ENCODE measurements at places on chromosomes 1 and 21.

DNA sequence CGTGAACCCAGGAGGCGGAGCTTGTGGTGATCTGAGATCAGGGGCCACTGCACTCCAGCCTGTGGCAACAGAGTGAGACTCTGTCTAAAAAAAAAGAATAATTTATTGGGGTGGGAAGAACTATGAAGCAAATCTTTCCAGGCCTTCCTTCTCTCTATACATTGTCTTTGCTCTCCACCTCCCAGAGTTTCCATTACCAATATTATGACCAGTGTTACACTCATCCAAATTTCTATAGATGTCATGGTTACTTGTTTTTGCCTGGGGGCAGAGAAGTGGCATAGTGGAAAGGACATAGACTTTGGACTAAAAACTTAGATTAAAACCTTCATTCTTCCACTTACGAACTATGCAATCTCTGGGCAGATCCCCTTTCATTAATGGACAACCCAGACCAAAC is 10.1 kb downstream of the FASLG start:
- DNase-seq = no peak

DNA sequence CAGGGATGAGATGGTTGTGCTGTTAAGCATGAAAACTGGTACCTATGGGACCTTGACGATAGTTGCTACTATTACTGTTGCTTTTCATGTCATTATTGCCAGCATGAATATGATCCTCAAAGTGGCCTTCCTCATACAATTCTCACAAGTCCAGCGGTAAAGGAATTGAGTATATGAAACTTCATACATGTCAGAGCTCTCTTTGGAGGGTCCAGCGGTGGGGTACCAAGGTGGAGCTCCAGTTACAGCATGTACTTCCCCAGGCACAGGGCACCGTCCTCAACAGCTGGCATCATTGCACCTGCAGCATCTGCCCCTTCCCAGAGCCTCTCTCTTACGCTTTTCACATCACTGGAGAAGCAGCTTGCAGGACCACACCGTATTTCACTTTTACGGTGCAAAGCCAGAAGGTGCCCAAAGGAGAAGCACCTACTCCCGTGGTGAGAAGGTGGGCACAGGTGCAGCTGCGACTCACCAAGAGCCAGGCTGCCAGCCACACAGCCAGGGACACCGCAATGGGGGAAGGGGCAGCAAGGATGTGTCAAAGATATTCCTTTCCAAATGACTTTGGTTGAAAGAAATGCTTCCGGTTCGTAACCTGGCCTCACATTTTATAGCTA is 166.4 kb upstream of the IRF2BP2 start:
- DNase-seq = no peak

- DNase-seq = no peak
Observed at GRCh38 chr1:85746777-85747176, 38.5 kb upstream of the ZNHIT6 start.

GRCh38 chr1:2358072-2358471 is 33.3 kb downstream of the MORN1 start:
- no peak for DNase-seq

GRCh38 chr1:53755874-53756273 is 16.9 kb upstream of the GLIS1 start:
- DNase-seq = no peak

DNA sequence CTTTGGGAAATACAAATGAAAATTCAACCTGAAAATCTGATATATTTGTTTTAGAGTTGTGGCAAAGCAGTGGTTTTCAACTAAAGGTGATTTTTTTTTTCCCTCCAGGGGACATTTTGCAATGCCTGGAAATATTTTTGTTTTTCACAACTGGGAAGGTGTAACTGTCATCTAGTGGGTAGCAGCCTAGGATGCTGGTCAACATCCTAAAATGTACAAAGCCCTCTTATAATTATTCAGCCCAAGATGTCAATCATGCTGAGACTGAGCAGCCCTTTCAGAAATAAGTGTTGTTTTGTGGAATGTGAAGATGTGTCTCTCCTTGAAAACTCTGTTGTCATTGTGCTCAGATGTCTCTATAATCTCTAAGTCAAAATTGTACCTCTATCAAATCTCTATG is 95.2 kb upstream of the NCAM2 start:
- DNase-seq = no peak

GRCh38 chr1:28378906-28379305 is 9.4 kb downstream of the PHACTR4 start:
- DNase-seq = no peak

- DNase-seq = no peak
Observed at GRCh38 chr1:9537863-9538668, 1.2 kb upstream of the SLC25A33 start.

- no peak for DNase-seq
Observed at GRCh38 chr1:152777510-152778137, 2.7 kb downstream of the LCE1F start.

GRCh38 chr1:88780485-88780884 is 96.4 kb downstream of the PKN2 start:
- DNase-seq = no peak

GRCh38 chr1:25134801-25135461 is 97.4 kb downstream of the SYF2 start:
- no peak for DNase-seq

- DNase-seq = peak; percentile 91
Observed at GRCh38 chr1:27816921-27817630, 13.5 kb upstream of the PPP1R8 start.

- DNase-seq = no peak
Observed at GRCh38 chr1:58949551-58950220, 165.8 kb upstream of the JUN start.

DNA sequence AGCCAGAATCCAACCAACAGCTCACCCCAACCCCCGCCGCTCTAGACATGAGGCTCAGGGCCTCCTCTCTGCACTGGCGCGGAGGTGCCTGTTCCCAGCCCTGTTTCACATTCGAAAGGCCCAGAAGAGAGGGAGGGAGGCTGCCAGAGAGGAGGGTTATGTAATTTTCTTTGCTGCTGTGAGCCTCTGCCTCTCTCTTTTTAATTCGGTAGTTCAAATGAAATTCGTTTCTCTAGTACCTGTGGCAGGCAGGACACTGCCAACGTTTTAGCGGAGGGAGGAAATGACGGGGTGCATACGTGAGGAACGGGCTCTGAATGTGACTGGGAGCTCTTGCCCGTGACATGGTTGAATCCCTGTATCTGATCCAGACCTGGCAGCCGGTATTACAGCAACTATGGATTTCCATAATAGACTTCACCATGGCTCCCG is 9.4 kb downstream of the PRDM16 start:
- no peak for DNase-seq

GRCh38 chr1:29447368-29447767 is 211.0 kb downstream of the PTPRU start:
- DNase-seq = no peak

- DNase-seq = no peak
Observed at GRCh38 chr1:230077011-230077410, 10.0 kb downstream of the GALNT2 start.

- DNase-seq = no peak
Observed at GRCh38 chr1:165215676-165216075, 140.8 kb downstream of the LMX1A start.

GRCh38 chr1:4172644-4173599 is 272.9 kb upstream of the C1orf174 start:
- no peak for DNase-seq

DNA sequence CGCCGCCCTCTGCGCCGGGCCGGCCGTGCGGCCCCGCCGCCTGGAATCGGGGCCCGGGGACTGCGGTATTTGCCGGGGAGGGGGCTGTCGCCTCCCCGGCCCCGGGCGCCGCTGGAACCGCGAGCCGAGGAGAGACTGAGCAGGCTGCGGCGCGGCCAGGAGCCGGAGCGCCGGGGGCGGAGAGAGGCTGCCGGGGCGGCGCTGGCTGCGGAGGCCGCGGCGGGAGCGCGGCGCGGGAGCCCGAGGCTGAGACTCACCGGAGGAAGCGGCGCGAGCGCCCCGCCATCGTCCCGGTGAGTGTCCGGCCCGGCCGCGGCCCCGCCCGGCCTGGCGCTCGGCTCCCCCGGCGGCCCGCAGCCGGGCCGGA is 746 bp downstream of the DYRK1A start:
- DNase-seq = no peak

GRCh38 chr1:194709439-194709838 is 1523.0 kb upstream of the B3GALT2 start:
- no peak for DNase-seq

DNA sequence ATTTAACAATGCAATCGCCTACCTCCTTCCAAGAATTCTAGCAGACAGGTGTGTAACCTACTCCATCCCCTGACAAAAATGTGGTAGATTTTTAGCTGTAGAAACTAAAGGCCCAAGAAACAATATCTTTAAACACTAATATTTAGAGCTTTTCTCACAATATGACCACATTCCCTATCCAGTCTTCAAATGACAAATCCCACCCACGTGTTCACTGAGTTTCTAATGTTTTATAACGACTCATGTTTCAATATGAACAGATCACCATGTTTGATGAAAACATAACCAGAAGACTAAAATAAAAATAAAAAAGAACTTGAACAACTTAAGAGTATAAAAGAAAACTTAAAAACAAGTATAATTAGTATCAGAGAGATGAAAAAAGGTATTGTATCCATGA is 24.6 kb downstream of the RSBN1 start:
- no peak for DNase-seq

- DNase-seq = no peak
Observed at GRCh38 chr21:17460094-17460493, 52.7 kb upstream of the CXADR start.

DNA sequence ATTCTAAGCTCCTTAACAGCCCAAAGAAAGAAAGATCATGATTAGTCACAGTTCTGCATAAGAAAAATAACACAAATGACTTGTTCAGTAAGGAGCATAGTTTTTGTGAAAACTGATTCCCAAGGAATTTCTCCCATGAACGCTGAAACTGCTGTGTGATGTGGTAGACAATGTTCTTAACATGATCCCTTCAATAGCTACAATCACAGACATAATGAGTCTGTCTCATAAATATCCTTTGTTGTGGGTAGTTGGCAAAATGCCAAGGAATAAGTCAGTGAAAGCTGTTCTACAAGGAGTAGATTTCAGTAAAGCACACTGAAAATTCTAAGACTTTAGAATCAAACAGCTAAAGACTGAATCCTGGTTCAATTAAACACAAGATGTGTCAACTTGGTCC is 404.8 kb downstream of the HLX start:
- peak; percentile 74 for DNase-seq

DNA sequence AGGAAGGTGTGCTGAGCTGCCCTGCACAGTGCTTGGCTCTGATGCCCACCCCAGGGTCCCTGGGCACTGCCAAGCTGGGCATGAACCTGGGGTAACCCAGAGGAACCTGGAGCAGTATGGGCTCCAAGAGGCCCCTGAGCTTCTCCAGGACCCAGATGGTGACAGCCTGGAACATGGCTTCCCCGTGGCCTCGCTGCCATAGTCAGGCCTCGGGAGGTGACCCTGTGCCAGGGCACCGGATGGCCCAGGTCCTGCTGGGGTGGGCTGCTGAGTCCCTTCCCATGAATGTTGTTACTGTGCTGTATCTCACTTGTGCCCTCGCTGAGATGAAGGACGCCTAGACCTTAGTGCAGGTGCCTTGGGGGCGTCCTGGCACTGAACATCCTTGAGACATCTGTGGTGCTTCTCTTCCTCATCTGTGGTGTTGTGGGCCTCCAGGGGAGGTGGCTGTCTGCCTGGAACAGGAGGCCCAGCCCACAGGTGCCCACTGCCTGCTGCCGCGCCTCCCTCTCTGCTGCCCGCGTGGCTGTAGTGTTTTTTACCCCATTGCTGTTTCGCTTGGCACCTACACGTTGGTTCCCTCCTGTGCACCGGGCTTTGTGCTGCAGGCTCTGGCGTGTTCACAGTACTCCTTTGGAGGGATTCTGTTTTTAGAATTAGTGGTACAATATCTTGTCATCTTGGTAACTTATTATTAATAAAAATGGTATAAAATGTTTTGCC is 160.3 kb downstream of the PCBP3 start:
- DNase-seq = no peak

DNA sequence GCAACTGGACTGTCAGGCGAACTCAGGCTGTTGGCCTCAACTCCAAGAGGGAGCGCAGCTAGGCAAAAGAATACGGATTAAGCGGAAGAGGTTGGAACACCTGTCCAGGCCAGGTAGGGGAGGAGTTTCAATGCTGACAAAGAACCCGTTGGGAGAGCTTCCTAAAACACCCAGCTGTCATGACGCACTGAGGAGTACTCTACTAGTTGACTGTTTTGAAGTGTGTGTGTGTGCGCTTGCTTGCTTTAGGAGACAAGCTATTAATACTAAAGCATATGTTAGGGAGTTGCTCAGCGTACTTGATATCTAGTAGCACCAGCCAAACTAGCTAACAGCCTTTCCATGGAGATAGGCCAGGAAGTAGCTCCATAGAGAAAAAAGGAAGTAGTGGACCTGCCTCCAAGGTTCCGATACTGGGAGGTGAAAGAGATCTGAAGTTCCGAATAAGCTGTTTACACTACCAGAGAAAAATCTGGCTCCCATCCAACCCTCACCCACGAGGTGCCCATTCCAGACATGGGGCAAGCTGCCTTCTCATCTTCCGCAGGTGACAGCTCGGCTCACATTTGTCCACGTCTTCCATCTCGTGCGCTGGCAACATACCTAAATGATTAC is 974 bp upstream of the FNBP1L start:
- no peak for DNase-seq

GRCh38 chr21:38990424-38990794 is 184.7 kb downstream of the ETS2 start:
- no peak for DNase-seq

- peak; percentile 58 for DNase-seq
Observed at GRCh38 chr21:45248893-45249381, 38.8 kb downstream of the POFUT2 start.

DNA sequence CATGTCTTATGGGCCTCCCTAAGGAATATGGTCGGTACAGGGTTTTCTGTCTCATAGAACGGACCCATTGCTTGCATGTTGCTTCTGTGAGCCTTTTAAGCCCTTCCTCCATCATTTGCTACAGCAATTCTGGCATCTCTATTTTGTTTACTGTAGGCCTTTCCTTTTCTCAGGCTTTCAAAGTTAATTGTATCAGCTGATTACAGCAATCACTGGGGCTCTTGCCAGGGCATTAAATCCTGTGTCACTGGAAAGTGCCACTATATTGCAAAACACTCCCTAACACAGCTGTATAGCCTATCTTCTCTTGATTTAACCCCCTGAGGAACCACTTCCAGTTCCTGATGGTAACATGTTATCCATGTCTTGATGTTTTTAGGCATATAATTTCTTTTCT is 156.5 kb downstream of the PDE4B start:
- peak; percentile 8 for DNase-seq

- no peak for DNase-seq
Observed at GRCh38 chr1:194047206-194047605, 860.8 kb upstream of the B3GALT2 start.

GRCh38 chr1:87903242-87903641 is 574.6 kb downstream of the LMO4 start:
- DNase-seq = no peak

DNA sequence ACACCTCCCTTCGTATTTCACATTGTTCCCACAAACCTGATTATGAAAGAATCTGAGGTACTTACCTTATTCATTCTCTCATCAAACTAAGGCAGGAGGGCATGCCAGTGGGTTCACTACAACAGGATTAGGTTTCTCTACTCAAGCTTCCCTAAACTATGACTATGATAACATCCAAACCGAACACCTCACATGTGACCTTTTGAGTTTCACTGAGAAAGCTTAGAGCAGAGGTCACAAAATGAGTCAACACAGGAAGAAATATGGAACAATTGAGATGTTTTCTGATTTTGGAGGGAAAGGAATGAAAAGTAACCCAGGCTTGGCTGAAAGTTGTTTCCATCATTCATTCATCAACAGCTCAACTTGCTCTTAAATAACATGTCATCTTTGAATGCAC is 24.1 kb downstream of the UBR4 start:
- DNase-seq = no peak

- DNase-seq = no peak
Observed at GRCh38 chr1:197917805-197918651, 856 bp downstream of the LHX9 start.

- DNase-seq = no peak
Observed at GRCh38 chr1:235617140-235617539, 32.4 kb downstream of the GNG4 start.
